ENCODE measurements at places on chromosomes 4 and X.

DNA sequence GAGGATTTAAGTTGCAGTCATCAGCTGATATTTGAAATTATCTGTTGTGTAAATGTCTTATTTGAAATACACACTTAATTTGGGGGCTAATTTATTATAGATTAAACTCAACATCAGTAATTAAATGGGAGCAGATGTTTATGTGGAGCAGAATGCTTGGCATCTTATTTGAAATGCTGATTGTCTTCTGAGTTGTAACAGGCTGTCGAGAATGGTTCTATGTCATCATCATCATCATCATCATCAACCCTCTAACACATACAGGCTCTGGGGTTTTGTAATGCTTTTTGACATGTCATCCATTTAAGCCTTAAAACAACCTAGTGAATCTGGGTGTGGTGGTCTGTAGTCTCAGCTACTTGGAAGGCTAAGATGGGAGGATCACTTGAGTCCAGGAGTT lies 8.2 kb downstream of the MTMR1 start:
- no peak for DNase-seq

DNA sequence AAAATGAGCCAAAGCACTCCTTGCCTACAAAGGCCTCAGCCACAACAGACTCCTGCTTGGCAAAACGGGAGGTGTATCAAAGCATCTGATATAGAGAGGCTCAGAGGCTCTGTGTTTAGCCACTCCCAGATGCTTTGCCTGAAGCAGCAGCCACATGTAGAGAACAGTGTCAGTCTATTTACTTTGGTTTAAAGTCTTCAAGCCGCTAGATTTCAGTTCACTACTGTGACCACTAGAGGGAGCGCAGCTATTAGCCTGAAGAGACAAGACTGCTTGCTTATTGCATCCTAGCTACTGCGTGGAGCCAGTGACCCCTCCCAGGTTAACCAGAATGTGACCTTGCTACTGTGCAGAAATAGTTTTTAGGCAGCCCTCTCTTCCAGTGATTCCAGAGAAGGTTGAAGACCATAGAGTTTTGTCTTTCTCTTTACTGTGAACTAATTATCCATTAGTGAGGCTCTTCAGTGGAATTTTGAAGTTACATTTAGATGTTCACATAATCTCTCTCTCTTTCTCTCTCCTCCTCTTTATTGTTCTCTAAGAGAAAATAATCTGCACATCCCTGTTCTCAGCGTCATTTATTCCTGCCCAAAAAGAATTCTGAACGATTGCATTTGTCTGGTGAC lies 39.3 kb downstream of the BMP3 start:
- peak; percentile 96 for DNase-seq

- no peak for DNase-seq
Observed at GRCh38 chr4:35689870-35690269, 554.4 kb downstream of the ARAP2 start.

DNA sequence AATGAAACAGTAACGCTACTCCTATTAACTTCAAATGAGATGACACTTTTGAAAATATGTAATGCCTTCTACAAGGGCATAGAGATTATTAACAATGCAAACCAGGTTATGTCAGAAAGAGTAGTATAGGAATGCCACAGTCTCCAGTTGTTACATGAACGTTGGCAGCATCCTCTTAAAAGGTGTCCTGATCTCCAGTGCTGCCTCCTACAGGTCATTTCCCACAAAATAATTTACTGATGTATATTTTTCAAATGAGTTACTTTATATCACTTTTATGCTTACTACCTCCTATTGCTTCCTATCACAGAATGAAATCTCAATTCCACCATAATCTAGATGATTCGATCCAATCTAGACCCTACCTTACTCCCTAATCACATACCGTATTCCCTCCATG lies 195.2 kb upstream of the EPHA5 start:
- DNase-seq: no peak

GRCh38 chr4:144696376-144696775 lies 50.4 kb downstream of the HHIP start:
- no peak for DNase-seq

DNA sequence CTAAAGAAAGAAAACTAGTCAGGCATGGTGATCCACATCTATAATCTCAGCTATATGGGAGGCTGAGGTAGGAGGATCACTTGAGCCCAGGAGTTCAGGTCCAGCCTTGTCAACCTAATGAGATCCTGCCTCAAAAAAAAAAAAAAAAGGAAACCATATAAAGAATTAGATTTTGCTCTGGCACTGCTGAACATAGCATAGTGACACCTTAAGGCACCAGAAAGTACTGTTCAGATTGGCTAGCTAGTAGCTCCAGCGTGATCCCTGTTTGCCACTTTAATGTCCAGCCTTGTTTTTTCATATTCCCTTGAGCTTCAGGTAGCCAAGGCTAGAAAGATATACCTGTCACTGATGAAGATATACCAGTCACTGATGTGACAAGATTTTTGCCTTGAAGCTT lies 34.1 kb downstream of the EXOC1 start:
- no peak for DNase-seq

- no peak for DNase-seq
Observed at GRCh38 chr4:149910177-149910576, 94.5 kb upstream of the IQCM start.

DNA sequence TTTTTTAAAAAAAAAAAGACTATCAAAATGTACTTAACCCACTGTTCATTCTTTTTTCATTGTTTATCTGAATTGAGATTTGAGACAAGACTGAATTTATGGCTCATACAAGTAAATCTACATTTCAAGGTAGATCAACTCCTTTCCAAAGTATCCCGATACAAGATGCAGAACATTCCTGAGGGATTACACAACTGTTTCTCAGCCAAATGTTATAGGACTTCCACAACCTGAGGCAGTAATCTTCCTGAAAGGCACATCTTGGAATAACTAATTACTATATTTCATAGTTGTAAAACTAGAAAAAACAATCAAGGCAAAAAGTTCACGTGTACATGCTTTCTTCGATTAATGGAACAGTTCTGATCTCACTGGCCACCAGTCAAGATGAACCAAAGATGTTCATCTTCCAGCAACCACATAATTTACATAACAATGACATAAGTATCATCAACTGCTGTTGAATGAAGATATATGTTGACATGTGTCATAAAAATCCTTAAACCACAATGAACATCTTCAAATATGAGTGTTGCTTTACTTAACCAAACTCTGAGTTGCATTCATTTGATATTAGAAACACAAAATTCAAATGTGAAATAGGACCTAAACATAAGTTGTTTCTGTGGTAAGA lies 225.2 kb upstream of the DKK2 start:
- peak; percentile 42 for DNase-seq

DNA sequence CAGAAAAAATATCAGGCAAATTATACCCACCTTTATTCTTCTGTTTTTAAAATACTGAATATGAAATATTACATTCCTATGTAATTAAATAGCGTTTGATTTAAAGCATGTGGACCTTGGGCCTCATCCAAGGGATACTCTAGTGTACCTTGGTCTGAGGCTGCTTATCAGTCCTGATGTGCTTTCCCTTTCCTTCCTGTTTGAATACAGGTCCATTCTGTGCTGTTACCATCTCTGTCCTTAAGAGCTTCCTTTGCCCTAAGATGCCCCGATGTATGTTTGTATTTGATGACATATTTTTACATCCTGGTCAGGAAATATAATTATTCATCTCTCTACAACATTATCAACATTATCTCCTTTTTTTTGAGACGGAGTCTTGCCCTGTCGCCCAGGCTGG lies 24.1 kb downstream of the FAT4 start:
- no peak for DNase-seq

- DNase-seq: no peak
Observed at GRCh38 chr4:3335385-3335784, 42.6 kb downstream of the RGS12 start.

DNA sequence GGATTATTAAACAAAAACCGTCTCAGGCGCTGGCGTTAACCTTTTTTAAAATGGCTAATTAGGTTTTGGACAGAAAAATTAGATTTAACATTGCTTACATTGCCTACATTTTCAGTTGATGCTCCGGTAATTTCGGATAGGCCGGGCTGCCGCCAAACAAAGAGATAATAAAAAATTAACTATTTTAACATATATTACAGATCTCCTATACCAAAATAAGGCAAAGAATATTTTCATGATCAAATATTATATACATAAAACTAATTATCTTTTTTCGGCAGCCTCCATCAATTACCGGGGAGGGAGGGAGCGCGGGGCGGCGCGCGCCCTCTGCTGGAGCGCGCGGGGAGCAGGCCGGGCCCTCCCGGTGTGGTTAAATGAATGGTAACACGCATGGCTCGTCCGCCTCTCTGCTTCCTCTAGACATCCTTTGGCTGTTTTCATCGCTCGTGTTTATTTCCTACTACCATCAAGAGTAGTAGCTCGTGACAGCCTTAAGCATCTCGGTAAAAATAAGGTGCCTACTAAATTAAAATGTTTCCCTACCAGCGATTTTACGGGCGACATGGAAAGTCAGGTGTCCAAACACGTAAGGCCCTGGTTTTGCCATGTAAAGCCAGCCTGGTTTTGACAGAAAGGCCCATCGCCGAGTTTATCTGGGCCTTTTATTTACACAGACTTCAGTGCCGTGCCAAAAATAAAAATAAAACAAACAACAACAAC lies 52.4 kb upstream of the TMEM33 start:
- DNase-seq: no peak

GRCh38 chr4:127311371-127311770 lies 321.4 kb upstream of the INTU start:
- DNase-seq: no peak

DNA sequence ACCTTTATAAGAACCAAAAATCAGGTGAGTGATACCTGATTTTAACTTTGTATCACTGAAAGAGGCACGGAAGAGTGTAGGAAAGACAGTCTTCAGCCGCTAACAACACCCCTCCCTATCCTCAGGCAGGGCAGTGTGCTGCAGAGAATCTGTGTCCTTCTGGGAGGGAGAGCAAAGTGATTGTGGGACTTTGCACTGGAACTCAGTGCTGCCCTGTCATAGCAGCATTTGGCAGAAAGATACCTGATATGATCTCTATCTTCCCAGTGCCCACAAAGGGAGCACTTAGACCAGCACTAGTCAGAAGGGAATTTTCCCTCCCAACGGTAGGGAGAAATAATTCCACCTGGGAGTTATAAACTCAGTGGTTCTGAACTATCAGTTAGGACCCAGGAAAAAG lies 139.0 kb downstream of the FMR1NB start:
- DNase-seq: no peak

GRCh38 chr4:87570290-87570805 lies 38.0 kb upstream of the DSPP start:
- DNase-seq: no peak

GRCh38 chr4:8215001-8215427 lies 15.9 kb downstream of the SH3TC1 start:
- no peak for DNase-seq

- no peak for DNase-seq
Observed at GRCh38 chr4:186536285-186536684, 19.1 kb downstream of the MTNR1A start.

- peak; percentile 86 for DNase-seq
Observed at GRCh38 chr4:69731847-69732246, 28.6 kb downstream of the SULT1B1 start.

DNA sequence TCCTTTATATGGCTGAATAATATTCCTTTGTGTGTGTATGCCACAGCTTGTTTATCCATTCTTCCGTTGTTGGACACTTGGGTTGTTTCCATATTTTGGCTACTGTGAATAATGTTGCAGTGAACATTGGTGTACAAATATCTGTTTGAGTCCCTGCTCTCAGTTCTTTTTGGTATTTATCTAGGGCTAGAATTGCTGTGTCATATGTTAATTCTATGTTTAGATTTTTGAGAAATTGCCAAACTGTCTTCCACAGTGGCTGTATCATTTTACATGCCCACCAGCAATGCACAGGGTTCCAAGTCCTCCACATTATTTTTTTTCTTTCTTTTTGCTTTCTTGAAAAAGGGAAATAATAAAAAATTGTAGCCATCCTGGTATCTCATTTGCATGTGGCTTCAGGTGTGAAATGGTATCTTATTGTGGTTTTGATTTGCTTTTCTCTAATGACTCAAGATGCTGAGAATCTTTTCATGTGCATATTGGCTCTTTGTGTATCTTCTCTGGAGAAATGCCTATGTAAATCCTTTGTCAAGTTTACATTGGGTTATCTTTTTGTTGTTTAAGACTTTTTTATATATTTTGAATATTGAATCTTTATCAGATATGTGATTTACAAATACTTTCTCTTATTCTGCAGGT lies 129.7 kb downstream of the RAPGEF2 start:
- no peak for DNase-seq

DNA sequence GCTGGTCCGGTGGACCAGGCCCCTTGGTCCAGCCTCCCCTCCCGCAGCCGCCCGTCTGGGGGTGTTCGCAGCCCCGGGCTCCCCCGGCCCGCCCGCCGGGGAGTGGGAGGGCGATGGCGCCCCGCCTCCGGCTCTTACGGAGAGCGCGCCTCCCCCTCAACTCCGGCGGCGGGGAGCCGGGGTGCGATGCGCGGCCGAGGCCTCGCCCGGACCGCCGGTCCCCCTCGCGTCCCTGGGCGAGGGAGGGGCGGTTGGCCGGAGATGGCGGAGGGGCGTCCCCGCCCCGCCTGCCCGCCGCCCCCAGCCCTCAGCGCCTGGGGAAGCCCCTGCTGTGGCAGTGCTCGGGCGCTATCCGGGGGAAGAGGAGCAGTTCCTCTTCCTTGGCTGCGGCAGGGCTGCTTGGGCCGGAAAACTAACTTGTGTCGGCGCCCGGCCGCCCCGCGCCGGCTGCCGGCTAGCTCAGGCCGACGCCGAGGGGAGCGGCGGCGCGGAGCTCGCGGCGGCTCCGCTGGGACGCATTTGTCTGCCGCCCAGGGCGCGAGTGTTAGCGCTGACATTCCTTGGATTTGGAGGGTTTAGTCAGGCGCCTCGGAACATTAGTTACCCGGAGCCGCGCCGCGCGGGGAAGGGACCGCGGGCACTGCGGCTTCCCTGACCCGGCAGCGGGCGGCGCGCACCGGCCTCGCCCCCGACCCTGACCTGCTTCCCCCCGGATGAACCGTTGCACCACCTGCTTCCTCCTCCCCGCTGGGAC lies 994 bp downstream of the GALNT7 start:
- no peak for DNase-seq

DNA sequence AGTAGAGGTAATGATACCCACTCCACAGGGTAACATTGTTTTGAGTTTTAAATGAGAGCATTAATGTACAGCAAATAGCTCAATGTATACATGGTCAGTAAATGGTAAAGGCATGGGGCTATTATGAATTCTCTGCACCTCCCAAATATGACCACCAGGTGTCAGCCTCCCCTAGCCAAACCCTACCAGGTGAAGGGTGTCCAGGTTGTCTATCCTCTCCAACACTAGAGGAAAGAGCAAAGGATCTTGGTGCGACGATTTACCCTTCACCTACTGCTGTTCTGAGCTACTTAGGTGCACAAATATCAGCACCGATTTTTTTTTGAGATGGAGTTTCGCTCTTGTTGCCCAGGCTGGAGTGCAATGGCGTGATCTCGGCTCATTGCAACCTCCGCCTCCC lies 26.5 kb upstream of the XIAP start:
- peak; percentile 14 for DNase-seq

- no peak for DNase-seq
Observed at GRCh38 chrX:133323431-133323830, 91.9 kb downstream of the GPC4 start.

- DNase-seq: no peak
Observed at GRCh38 chr4:156472624-156473023, 499.0 kb downstream of the PDGFC start.

GRCh38 chr4:160877087-160877790 lies 1286.6 kb downstream of the FSTL5 start:
- DNase-seq: no peak

GRCh38 chr4:113919611-113920010 lies 59.8 kb downstream of the ARSJ start:
- DNase-seq: no peak

GRCh38 chr4:145387079-145387478 lies 94.6 kb upstream of the SMAD1 start:
- DNase-seq: no peak

- no peak for DNase-seq
Observed at GRCh38 chr4:187478292-187479140, 517.1 kb upstream of the ZFP42 start.
